Karpas-422 (cell line): ENCODE measurements at places on chromosomes 2 and 18.

DNA sequence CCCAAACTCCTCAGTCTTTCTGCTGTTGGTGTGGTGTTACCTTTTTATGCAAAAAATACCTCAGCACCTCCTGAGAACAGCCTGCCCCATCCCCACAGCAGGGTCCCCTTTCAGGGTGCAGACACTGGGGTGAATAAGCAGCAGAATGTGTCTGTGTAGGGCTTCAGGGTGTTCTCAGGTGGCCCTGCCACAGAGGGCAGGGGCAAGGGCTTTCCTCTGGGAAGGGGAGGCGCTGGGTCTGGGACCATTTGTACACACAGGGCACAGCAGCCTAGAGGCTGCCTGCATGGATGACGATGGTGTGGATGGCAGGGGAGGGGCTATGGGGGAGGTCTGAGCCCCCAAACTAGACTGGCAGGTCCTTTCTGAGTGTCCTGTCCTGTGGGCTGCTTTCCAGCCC is 2.6 kb downstream of the HAAO start:
- DNase-seq, result no peak

DNA sequence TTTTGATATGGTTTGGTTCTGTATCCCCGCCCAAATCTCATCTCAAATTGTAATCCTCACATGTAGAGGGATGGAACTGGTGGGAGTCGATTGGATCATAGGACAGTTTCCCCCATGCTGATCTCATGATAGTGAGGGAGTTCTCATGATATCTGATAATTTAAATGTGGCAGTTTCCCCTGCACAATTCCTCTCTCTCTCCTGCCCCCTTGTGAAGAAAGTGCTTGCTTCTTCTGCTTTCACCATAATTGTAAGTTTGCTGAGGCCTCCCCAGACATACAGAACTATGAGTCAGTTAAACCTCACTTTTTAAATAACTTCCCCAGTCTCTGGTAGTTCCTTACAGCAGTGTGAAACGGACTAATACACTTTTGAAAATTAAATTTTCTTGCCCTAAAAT is 12.3 kb upstream of the KCNJ3 start:
- no peak for DNase-seq

DNA sequence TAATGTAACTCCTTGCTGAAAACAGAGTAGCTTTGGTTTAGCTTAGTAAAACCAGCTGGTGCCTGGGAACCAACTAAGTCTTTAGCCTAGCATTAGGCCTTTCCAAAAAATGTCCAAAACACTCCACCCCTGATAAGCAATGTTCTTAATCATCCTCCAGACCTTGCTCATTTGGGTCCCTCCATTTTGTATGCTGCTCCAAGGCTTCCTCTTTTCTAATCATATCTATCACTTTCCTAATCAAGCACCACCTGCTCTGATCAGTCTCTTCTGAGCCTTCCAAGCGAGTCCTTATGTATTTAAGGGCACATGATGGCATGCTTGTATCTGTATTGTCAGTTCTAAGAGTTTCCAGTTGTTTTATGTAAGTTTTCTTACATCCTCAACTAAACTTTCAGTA is 23.6 kb downstream of the THADA start:
- no peak for DNase-seq

DNA sequence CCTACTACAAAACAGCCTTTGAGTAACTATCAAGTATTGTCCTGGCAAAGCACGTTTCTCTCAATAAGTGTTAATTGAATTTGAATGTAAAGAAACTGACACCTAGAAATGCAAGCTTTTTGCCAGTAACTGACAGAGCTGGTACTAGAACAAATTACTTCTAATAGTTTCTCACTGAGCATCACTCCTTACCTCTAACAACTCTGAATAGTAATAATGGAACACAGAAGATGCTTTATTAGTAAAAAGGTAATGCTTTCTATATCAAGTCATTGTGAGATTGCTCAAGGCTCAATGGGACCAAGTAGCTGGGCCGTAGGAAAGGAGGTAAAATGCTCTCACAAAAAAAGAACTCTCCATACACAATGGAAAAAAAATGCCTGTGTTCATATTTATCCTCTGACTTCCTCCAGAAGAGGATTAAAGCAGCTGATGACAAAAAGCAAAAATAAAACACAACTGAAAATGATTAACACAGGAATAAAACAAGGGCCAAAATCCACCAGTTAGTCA is 11.8 kb downstream of the RASGRP3 start:
- DNase-seq, result no peak

- peak; percentile 44 for DNase-seq
Measured at GRCh38 chr2:184363213-184363612, 235.1 kb upstream of the ZNF804A start.

GRCh38 chr2:207066791-207067460 is 98.8 kb downstream of the KLF7 start:
- no peak for DNase-seq

DNA sequence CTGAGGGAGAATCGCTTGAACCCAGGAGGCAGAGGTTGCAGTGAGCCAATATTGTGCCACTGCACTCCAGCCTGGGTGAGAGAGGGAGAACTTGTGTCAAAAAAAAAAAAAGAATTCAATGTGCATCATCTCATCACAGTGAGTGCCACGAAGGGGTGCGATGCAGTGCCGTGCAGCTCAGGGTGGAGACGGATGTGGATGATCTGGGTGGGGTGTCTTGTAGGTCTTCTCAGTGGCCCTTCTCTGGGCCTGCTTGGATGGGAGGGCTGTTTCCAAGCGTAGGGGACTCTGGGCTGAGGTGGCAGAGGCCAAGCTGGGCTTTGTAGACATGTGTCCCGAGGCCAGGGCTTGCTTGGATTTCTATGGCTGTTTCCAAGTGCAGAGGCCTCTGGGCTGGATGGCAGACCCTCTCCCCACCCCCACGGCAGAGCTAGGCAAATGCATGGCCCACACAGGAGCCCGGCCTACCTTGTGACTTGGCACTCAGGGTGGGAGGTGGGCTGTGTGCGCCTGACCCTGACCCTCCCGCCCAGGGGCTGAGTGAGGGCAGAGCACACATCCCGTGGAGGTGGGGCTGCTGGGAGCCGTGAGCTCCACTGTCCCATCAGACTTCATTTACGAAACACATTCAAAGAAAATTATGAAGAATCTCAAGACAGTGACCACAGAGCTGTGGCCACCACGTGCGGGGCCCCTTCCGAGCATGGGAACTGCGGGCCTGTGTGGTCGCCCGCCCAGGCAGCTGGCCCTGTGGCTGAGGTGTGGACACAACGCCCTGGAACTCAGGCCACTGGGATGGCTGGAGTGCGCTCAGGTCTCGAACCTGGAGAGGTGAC is 76.4 kb downstream of the ASB1 start:
- DNase-seq, result no peak

- DNase-seq, result no peak
Measured at GRCh38 chr2:220985561-220985960, 586.5 kb downstream of the EPHA4 start.

DNA sequence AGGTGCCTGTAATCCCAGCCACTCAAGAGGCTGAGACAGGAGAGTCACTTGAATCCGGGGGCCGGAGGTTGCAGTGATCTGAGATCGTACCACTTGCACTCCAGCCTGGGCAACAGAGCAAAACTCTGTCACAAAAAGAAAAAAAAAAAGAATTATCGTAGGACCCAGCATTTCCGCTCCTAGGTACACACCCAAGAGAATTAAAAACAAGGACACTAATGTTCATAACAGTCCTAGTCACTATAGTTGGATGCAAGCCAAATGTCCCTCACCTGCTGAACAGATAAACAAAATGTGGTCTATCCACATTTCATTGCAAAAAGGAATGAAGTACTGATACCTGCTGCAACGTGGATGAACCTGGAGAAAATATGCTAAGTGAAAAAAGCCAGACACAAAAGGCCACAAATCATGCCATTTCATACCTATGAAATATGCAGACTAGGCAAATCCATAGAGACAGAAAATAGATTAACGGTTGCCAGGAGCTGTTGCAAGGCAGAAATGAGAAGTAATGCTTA is 21.2 kb downstream of the ADRA2B start:
- DNase-seq, result no peak

GRCh38 chr2:126995621-126996377 is 97.1 kb downstream of the TEX51 start:
- DNase-seq, result no peak

- no peak for DNase-seq
Measured at GRCh38 chr2:186610785-186611184, 20.9 kb downstream of the ITGAV start.

DNA sequence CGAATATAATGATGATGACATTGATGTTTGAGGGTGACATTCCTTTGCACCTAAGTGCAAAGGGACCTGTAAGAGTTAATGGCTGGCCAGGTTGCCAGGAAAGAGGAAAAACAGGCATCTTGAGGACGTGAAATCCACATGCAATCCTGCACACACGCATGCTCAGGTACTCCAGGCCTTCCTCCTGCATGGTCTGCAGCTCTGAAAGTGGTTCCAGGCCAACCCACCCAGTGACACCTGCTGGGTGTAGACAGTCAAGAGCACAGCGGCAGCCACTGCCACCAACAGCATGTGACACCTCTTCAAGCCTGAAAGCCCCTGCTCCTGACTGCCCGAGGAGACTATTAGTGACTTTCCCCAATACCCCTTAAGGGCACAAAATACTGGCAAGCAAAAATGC is 101.6 kb downstream of the PIEZO2 start:
- DNase-seq, result no peak
